ENCODE measurements at places on chromosomes 7 and 10.
A peak's percentile ranks its signal among the peaks of the same experiment; 100 is the strongest.

GRCh38 chr10:45197816-45198485, 117.5 kb downstream of the OR13A1 start:
- no peaks in the 10 kb centered on the region for H3K4me1 ChIP-seq
- no peak overlapping the region for H3K27ac ChIP-seq
- no peak for DNase-seq
- no peak overlapping the region for H3K4me3 ChIP-seq
- no peaks in the 10 kb centered on the region for H3K36me3 ChIP-seq

DNA sequence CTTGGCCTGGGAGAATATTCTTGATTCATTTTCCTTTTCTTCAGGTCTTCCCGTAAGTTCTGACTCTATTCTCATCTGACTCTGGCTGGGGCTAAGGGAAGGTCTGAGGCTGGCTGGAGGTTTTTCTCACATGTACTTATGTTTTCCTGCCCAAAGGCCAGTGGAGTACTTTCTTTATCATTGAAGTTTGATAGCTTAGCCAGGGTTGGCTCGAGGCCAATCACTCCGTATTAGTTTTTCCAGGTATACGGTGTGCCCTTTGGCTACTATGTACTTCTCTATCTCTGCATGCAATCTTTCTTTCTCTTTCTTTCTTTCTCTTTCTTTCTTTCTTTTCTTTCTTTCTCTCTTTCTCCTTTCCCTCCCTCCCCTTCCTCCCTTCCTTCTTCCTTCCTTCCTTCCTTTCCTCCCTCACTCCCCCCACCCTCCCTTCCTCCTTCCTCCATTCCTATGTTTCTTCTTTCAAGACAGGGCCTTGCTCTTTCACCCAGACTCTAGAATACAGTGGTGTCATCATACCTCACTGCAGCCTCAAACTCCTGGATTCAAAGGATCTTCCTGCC, 26.8 kb upstream of the VKORC1L1 start:
- no peak for DNase-seq
- no peaks in the 10 kb centered on the region for H3K4me1 ChIP-seq
- H3K27ac ChIP-seq, result no peak overlapping the region
- no peaks in the 10 kb centered on the region for H3K27me3 ChIP-seq

- H3K27ac ChIP-seq, result no peak overlapping the region
- H3K4me3 ChIP-seq, result no peak overlapping the region
- no peak for DNase-seq
Measured at GRCh38 chr7:159136442-159136841, 8.2 kb downstream of the VIPR2 start.

GRCh38 chr7:40331915-40332314, 197.1 kb downstream of the SUGCT start:
- H3K27ac ChIP-seq, result no peak overlapping the region
- no peak for DNase-seq
- H3K4me3 ChIP-seq, result no peak overlapping the region
- H3K36me3 ChIP-seq, result no peaks in the 10 kb centered on the region

- no peak overlapping the region for H3K4me3 ChIP-seq
- H3K4me1 ChIP-seq, result no peaks in the 10 kb centered on the region
- no peak for DNase-seq
- no peaks in the 10 kb centered on the region for H3K36me3 ChIP-seq
- H3K27me3 ChIP-seq, result no peaks in the 10 kb centered on the region
Measured at GRCh38 chr10:97080051-97080776, 105.5 kb downstream of the SLIT1 start.

GRCh38 chr10:4407783-4408182, 418.2 kb upstream of the AKR1E2 start:
- no peaks in the 10 kb centered on the region for H3K36me3 ChIP-seq
- H3K27ac ChIP-seq, result no peak overlapping the region
- no peaks in the 10 kb centered on the region for H3K4me1 ChIP-seq
- no peak for DNase-seq
- no peaks in the 10 kb centered on the region for H3K27me3 ChIP-seq

DNA sequence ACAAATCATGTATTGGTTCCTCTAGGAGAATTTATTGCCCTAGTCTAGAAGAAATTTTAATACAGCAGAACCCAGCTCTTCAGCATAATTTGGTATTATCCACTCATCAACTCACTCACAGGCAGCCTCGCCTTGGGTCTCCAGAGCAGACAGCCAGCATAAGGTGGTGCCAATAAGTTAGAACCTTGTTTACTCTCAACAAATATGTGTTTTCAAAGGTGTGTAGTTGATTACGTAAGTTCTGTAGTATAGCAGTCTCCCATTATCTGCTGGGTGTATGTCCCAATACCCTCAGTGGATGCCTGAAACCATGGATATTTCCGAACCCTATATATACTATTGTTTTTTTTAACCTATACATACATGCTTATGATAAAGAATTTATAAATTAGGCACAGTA, 522.5 kb upstream of the LRRN3 start:
- H3K27me3 ChIP-seq, result no peaks in the 10 kb centered on the region
- H3K4me3 ChIP-seq, result no peak overlapping the region
- no peaks in the 10 kb centered on the region for H3K36me3 ChIP-seq
- no peak overlapping the region for H3K27ac ChIP-seq

DNA sequence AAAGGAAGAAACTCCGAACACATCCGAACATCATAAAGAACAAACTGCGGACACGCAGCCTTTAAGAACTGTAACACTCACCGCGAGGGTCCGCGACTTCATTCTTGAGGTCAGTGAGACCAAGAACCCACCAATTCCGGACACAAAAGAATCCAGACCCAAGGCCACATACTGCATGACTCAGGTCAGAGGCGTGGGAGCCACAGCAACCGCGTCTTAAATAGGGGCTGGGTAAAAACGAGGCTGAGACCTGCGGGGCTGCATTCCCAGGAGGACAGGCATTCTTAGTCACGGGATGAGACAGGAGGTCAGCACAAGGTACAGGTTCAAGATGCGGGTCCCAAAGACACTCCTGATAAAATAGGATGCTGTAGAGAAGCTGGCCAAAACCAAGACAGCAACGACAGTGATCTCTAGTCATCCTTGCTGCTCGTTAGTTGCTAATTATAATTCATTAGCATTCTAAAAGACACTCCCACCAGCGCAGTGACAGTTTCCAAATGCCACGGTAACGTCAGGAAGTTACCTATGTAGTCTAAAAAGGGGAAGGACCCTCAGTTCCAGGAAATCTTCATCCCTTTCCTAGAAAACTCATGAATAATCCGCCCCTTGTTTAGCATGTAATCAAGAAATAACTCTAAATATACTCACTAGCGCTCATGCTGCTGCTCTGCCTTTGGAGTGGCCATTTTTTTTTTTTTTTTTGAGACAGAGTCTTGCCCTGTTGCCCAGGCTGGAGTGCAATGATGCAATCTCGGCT, 19.3 kb downstream of the AP5Z1 start:
- no peak for DNase-seq
- H3K4me1 ChIP-seq, result no peaks in the 10 kb centered on the region
- peaks cover 13% of the 10 kb centered on the region for H3K36me3 ChIP-seq
- H3K27me3 ChIP-seq, result no peaks in the 10 kb centered on the region
- H3K27ac ChIP-seq, result no peak overlapping the region

GRCh38 chr10:636769-637168, 52.7 kb downstream of the DIP2C start:
- no peak for DNase-seq
- peaks cover 29% of the 10 kb centered on the region for H3K4me1 ChIP-seq
- no peak overlapping the region for H3K4me3 ChIP-seq
- no peaks in the 10 kb centered on the region for H3K36me3 ChIP-seq
- H3K27me3 ChIP-seq, result no peaks in the 10 kb centered on the region
- no peak overlapping the region for H3K27ac ChIP-seq

DNA sequence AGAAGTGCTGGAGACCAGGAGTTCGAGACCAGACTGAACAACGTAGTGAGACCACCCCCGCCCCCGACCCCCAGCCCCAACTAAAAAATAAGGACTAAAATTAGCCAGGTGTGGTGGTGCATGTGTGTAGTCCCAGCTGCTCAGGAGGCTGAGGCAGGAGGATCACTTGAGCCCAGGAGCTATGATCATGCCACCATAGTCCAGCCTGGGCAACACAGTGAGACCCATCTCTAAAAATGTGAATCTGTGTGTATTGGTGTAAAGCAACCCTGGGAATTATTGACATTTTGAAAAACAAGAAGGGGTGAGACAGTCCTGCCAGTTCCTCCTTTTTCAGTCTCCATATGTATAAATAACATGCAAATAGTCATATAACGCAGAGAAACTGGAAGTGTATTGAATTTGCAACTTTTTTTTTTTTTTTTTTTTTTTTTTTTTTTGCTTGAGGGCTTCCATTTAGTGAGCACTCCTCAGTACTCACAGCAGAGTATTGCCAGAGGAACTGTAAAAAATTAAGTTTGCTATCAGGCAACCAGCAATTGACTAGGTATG, 3.4 kb upstream of the ITGB1 start:
- peaks cover 44% of the 10 kb centered on the region for H3K4me1 ChIP-seq
- no peaks in the 10 kb centered on the region for H3K36me3 ChIP-seq
- H3K27me3 ChIP-seq, result no peaks in the 10 kb centered on the region
- DNase-seq, result no peak
- H3K27ac ChIP-seq, result peak overlapping the region; percentile 98

DNA sequence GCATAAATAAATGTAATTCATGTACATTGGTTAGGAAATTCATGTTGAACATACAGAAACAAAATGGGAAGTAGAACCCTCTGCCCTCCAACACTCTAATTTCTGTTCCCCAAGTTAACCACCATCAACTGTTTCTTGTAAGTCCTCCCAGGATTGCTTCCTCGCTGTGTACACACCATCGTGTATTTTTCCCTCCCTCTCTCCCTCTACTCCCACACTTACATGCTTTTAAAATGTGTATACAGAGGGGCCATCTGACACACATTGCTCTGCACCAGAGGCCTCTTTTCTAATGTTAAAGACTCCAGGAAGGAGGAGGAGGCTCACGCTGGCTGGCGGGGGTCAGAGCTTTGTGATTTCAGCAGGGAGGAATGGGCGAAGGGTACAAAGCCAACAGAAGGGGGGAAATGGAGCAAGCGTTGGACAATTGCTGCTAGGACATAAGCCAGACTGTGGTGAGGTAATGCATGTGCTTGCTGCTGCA, 1.9 kb upstream of the EPHA1 start:
- no peak overlapping the region for H3K27ac ChIP-seq
- peaks cover 37% of the 10 kb centered on the region for H3K4me1 ChIP-seq
- H3K4me3 ChIP-seq, result no peak overlapping the region
- peak; percentile 65 for DNase-seq
- H3K36me3 ChIP-seq, result no peaks in the 10 kb centered on the region

DNA sequence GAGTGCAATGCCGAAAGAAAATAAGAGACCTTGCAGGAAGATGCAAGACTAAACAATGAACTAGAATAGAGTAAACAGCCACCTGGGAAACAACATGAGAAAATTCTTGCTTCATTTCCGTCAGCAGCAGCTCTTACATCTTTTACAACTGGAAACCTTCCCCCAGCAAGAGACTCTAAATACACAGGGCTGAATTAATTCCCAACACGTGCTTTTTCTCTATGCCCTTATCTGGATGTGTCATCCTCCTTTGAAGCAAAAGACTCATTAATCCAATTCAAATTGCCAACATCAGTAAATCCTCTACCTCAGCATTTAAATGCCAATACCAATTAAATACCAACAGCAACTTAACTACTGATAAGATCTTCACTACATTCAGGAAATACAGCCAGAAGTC, 99.0 kb upstream of the PDE1C start:
- no peaks in the 10 kb centered on the region for H3K27me3 ChIP-seq
- DNase-seq, result no peak
- no peaks in the 10 kb centered on the region for H3K4me1 ChIP-seq
- H3K27ac ChIP-seq, result no peak overlapping the region
- no peaks in the 10 kb centered on the region for H3K36me3 ChIP-seq
- no peak overlapping the region for H3K4me3 ChIP-seq

DNA sequence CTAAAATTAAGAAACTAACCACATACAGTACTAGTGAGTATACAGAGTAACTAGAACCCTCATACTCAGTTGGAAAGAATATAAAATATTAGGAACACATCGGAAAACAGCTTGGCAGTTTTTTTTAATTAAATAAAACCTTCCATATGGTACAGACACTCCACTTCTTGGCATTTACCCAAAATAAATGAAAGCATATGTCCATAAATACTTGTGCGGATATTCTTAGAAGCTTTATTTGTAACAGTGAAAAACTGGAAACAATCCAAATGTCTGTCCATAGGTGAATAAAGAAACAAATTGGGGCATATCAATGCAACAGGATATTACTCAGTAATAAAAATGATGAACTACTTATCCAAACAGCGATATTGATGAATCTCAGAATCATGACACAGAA, 410.0 kb downstream of the HTR7 start:
- DNase-seq, result no peak
- no peak overlapping the region for H3K4me3 ChIP-seq
- no peak overlapping the region for H3K27ac ChIP-seq
- no peaks in the 10 kb centered on the region for H3K4me1 ChIP-seq
- no peaks in the 10 kb centered on the region for H3K36me3 ChIP-seq

Measured in right atrium auricular region (tissue), 2 donors.